DMS53 (cell line): ENCODE measurements at places on chromosomes 6 and 20.
A peak's percentile ranks its signal among the peaks of the same experiment; 100 is the strongest.

- DNase-seq = no peak
These were observed 26.9 kb downstream of the TFAP2B start for GRCh38 chr6:50845499-50846143.

GRCh38 chr20:51906049-51906448 is 103.7 kb upstream of the SALL4 start:
- no peak for DNase-seq

GRCh38 chr6:37632291-37632690 is 65.4 kb downstream of the MDGA1 start:
- DNase-seq = no peak

DNA sequence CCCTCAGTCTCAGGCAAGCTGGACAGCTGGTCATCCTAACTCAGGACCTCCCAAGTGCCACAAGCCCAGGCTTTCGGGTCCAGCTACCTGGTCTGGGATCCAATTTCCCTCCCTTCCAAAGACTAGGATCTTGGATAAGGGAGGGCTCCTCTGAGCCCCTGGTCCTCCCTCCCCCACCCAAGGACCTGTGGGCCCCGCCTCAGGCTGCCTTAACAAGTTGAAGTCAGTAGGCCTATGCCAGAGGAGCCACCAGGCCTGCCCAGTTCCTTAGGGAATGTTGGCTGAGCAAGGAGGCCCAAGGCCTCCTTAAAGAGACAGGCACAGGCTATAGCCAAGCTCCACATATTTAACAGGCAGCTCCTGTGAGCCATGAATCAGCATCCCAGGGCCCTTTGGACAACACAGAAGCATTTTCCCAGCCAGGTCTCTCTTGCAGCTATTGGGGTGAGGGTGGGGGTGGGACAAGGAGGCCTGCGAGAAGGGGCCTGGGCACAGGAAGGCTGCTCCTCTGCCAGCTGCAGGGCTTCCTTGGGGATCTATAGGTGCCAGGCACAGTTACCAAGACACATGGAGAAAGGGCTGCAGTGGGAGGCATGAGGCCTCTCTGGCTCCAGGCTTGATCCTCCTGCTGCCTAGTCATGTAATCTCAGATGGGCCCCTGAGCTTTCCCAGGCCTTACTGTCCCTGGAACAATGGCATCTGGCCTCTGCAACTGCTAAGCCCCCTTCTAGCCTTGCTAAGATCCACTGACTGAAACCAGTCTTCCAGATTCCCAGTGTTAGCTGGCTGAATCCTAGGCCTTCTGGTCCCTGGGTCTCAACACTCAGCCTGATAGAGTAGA is 27.4 kb upstream of the NOL4L start:
- DNase-seq = no peak

- no peak for DNase-seq
These were observed 34.4 kb upstream of the KIF16B start for GRCh38 chr20:16607364-16608276.

- no peak for DNase-seq
These were observed 158.6 kb upstream of the MLN start for GRCh38 chr6:33962246-33963027.

DNA sequence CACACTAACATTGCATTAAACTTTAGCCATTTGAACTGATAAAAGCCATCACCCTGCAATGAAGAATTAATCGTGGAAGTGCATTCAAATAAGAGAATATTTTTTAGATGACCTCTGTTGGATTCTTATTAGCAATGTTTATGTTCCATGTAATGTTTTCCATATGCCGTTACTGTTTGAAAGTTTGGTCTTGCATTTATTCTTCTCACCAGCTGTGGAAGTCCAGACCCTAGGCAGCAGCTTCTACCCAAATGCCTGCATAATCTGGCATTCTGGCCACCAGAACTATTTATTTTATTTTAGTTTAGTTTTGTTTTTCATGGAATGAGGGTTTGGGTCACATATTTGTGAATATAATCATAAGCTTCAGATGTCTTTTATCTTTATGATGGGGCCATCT is 140.4 kb downstream of the SAMD5 start:
- DNase-seq = no peak

GRCh38 chr6:160218810-160219209 is 39.8 kb downstream of the SLC22A2 start:
- DNase-seq = peak; percentile 21

DNA sequence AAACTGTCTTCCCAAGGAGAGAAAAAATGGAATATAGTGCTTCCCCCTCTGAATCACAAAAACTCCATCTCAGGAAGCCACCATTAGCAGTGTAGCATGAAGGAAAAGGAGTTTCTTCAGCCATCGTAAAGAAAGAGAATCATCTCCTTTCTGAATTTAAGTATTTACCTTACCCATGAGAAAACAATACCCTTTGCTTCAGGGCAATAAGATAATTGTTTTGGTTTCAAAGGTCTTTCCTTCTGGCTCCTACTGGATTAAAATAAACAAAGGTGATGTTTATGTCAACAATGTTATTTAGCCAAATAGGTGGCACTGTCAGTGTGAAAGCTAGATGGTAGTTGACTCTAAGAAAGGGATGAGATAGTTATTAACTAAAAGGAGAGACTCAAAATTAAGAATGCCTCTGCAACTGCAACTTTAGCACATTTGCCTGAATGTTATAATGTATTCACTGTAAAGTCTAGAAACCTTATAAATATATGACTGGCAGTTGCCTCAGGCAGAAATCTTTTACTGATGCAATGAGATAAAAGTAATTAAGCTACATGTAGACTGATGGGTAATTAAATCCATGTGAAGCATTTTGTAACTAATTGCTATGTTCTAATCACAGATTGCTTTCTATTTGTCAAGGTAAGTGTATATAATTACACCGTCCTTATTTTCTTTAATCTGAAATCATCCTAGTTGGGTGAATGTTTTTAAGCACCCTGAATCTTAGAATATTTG is 399.0 kb downstream of the CDKAL1 start:
- peak; percentile 69 for DNase-seq

DNA sequence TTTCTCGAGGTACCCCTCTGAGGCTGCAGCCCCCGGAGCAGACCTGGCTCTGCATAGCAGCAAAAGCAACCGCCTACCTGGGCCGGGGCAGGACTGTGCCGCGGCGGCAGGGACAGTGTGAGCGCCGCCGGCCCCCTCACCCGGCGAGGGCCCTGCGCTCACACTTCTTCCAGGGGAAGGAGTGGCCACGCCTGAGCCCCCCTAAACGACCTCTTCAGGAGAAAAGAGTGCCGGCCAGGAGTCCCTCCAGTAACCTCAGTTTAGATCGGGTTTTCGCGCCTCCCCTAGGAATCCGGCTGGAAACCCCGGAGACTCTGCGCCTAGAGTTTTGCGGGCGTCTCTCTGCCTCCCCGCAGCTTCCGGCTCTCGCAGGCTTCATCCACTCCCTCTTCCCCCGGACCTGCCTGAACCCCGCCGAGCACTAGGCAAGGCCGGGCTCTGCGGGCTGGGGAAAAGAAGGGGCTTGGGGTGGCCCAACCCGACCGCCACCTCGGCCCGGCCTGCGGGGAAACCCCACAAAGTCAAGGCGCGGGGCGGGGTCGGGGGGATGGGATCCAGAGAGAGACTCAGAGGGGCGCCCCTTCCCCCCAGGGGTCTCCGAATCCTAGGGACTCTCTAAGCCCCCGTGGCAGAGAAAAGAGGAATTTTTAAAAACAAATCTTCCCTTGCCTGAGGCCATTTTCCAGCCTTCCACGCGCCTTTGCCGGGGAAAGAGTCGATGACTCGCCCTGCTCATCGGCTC is 558 bp downstream of the LINC00237 start:
- no peak for DNase-seq

- DNase-seq = peak; percentile 23
These were observed 233.4 kb upstream of the RIN2 start for GRCh38 chr20:19524691-19525090.

DNA sequence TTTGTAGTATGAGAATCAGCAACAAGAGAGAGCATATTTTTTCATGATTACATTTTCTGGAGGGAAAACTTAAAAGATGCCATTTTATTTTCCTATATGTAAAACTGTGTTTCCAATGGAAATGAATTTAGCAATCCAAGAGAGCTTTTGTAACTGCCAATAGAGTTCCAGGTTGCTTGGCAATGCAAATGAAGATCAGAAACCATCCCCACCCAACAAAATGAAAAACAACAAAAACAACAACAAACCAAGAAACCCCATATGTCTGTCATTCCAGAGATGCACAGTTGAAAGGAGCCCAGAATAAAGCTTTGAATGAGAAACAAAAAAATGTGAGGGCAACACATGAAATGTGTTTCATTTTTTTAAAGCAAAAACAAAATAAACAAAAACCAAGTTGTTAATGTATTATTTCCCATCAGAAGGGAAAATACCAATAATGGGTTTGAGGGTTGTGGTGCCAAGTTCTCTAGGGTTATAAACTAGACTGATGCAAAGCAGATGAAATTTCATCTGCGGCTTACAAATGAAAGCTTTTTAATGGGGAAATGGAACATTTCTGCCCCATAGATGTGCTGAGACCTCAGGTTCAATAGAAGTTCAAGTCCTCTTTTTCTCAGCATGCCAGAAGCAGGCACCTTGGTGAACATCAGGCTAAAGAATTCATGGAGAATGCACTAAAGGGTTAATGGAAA is 121.5 kb upstream of the MCHR2 start:
- DNase-seq = no peak

DNA sequence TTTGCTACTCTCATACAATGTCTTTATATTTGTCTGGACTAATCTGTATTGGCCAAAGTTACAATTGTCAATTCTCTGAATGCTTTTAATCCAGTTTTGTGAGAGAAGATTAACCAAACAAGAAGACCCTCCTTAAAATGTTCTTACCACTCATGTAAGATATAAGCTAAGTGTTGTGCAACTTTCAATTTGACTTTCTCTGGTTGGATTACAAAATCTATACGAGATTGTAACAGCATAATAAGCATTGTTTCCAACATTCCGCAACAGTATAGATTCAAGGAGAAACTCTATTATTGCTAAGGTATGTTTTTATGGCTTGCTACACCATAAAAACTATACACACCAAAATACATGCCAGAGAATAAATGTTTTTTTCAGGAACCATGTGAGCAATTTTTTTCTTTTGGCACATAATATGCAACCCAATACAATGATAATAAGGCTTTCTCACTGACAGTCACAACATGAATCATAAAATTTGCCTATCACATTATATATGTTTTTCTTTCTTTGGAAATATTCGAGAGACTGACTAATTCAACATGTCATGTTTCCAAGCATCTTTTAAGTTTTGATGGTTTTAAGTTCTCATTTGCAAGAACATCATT is 12.2 kb upstream of the TRPC4AP start:
- no peak for DNase-seq

DNA sequence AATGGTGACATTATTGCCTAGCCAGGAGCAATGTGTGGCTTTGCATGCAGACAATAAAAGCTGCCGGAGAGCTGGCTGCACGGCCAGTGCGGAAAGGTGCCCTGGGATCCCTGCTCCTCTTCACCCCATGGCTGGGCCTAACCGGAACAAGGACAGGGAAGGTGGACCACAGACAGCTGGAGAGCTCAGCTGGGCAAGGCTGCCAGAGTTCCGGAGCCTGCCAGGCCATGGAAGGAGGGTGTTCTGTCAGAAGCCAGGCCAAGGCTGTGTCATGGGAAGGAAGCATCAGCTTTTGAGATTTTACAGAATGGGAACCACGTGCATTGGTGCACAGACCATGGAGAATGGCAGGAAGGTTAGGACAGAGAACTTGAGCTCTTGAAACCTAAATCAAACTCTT is 25.0 kb downstream of the MAP1LC3A start:
- no peak for DNase-seq

GRCh38 chr6:39321761-39322160 is 741 bp downstream of the KCNK16 start:
- no peak for DNase-seq

DNA sequence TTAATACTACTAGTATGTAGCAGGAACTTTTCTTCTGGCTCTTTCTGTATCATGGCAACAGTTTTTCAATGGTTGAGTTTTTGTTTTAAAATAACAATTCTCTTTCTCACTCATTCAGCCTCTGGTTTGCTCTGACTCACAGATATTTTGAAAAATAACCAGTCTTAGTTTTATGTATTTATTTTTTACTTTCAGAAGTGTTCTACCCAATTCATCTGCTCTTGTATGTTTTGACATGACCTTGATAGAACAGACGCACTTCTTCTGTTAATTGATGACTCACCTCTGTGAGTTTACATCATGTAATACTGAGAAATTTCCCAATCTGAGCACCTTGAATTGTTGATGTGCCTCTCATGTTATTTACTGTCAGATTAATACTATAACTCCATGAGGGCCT is 178.9 kb downstream of the SASH1 start:
- DNase-seq = peak; percentile 35

DNA sequence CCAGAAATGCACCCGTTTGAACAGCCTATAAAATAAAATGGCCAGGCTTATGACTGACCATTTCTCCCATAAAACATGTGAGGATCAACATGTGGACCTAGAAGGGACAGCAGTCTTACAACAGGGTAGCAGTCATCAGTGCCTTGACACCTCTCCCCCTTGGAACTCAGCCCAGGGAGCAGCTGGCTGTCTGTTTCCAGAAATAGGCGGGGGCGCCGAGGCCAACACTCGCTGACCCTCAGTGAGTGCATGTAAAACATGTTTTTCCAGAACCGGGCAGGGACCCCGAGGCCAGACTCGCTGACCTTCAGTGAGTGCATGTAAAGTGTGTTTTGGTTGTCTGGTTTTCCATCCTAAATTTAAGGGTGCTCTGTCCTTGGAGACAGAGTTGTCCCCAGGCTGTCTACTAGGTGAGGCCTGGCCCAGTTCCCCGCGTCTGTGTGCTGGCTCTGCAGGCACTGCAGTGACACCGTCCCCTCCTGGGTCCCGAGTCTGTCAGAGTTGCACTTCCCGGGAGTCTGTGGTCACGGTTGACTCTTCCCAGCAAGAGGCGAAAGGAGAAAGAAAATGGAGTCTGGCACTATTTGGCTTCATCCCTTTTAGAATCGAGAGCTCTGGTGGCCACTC is 19.8 kb upstream of the ADRM1 start:
- DNase-seq = no peak

- DNase-seq = no peak
These were observed 650.0 kb downstream of the KIF16B start for GRCh38 chr20:15923030-15923776.

GRCh38 chr20:16761305-16761829 is 13.2 kb downstream of the OTOR start:
- peak; percentile 88 for DNase-seq

- DNase-seq = no peak
These were observed 85.8 kb downstream of the CEBPB start for GRCh38 chr20:50276119-50277063.
